ENCODE measurements at places on chromosomes 11 and 22. TPM values are rescaled to one million over a fixed set of nuclear protein-coding genes. Genes with fewer than 3 reads are reported as not detected.

TRIM49 gene
- total RNA-seq = not detected

RPS3 gene
- total RNA-seq = 2,058 TPM

BEST1 gene
- 1.1 TPM for total RNA-seq

SPDYC gene
- not detected for total RNA-seq

PARVG gene
- not detected for total RNA-seq

ARRB1 gene
- total RNA-seq = 14.4 TPM

SHISAL1 gene
- total RNA-seq = not detected

EIF3M gene
- total RNA-seq = 280 TPM

CECR2 gene
- not detected for total RNA-seq

CSTPP1 gene
- total RNA-seq = 19.4 TPM

CLDN5 gene
- total RNA-seq = 0.16 TPM

CNTN5 gene
- not detected for total RNA-seq

TRIM64 gene
- not detected for total RNA-seq

FXYD2 gene
- total RNA-seq = 0.40 TPM

PPP2R1B gene
- 37.6 TPM for total RNA-seq

ENTHD1 gene
- total RNA-seq = not detected

C11orf65 gene
- not detected for total RNA-seq

ARHGAP8 gene
- total RNA-seq = not detected

OR2AG2 gene
- total RNA-seq = 0.07 TPM

EIF1AD gene
- 35.3 TPM for total RNA-seq
